Esophagus muscularis mucosa (tissue), 4 donors: ENCODE measurements at places on chromosomes 7 and 10. TPM values are rescaled to one million over a fixed set of nuclear protein-coding genes. Genes with fewer than 3 reads are reported as not detected.

DNA sequence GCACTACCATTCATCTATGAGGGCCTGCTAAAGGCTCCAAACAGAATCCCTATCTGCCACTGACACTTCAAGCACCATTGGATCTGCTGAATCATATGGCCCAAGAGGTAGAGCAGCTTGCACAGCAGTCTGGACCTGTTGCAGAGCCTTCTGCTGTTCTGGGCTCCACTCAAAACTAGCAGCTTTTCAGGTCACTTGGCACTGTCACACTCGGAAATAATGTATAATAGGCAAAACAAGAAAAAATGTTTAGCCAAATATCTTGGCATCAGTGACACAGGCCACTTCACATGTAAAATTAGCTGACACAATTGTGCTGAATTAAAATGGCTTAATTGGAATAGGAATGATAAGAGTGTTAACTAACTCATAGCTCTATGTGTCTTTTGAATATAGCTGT is 1182.9 kb upstream of the LRRTM3 start:
- H3K4me1 ChIP-seq: no peaks in the 10 kb centered on the region
- H3K4me3 ChIP-seq: no peak overlapping the region
- DNase-seq: no peak
- H3K27me3 ChIP-seq: no peaks in the 10 kb centered on the region
- no peaks in the 10 kb centered on the region for H3K36me3 ChIP-seq

DNA sequence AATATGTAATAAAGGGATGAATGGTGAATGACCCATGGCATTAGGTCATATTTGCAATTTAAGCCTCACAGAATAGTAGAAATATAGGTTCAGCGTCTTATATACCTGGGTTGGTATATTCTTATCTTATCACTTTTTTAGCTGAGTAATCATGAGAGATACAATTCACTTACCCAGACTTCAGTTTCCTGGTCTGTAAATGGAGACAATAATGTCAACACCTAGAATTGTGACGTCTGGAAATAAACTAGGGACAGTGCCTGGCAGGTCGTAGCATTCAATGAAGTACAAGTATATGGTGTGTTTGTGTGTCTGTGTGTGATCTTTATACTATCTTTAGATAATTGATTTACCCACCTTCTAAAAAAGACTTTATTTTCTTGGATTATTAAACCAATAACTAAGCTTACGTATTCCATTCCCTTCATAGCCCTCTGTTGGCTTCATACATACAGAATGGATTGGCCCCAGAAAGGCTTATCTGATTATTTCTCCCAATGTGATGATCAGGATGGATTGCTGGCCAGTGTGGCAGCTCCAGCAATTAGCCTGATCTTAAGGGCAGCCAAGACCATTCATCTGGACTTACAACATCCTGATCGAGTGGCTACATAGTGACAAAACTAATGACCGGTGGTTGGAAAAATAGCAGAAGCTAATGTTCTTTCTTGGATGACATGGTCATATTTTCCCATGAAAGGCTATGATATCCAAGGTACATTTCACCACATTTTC is 121.2 kb upstream of the NPVF start:
- H3K27ac ChIP-seq: no peak overlapping the region
- no peaks in the 10 kb centered on the region for H3K27me3 ChIP-seq
- DNase-seq: no peak
- H3K36me3 ChIP-seq: no peaks in the 10 kb centered on the region
- no peaks in the 10 kb centered on the region for H3K4me1 ChIP-seq

- H3K27me3 ChIP-seq: no peaks in the 10 kb centered on the region
- no peak overlapping the region for H3K27ac ChIP-seq
- H3K4me1 ChIP-seq: no peaks in the 10 kb centered on the region
- H3K4me3 ChIP-seq: no peak overlapping the region
- no peaks in the 10 kb centered on the region for H3K36me3 ChIP-seq
- DNase-seq: no peak
These were observed 14.7 kb downstream of the CDNF start for GRCh38 chr10:14822879-14823755.

GRCh38 chr10:47026301-47027107 is 115.3 kb downstream of the PTPN20 start:
- H3K27ac ChIP-seq: no peak overlapping the region
- no peak for DNase-seq
- peaks cover 17% of the 10 kb centered on the region for H3K4me1 ChIP-seq
- no peaks in the 10 kb centered on the region for H3K36me3 ChIP-seq

GRCh38 chr7:25429731-25430130 is 201.4 kb upstream of the NPVF start:
- H3K36me3 ChIP-seq: no peaks in the 10 kb centered on the region
- no peaks in the 10 kb centered on the region for H3K27me3 ChIP-seq
- no peaks in the 10 kb centered on the region for H3K4me1 ChIP-seq
- H3K27ac ChIP-seq: no peak overlapping the region
- DNase-seq: no peak

DNA sequence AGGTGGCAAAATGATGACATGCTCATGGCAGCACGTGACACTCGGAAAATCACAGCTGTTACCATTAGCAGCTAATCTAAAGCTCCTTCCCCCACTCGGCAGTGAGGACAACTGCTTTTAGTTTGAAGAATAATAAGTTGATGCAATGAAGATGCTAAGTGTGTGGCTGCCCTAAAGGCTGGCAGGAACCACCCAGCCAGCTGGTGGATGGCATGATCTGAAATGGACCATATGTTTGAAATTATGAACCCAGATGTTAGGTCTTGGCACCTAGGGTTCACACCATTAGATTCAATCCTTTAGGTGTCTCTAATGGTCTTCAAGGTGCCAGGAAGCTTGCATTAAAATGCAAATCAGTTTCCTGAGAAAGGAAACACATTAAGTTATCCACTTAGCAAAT is 230.1 kb downstream of the WDR11 start:
- no peaks in the 10 kb centered on the region for H3K27me3 ChIP-seq
- H3K4me3 ChIP-seq: no peak overlapping the region
- no peak for DNase-seq
- H3K27ac ChIP-seq: no peak overlapping the region

DNA sequence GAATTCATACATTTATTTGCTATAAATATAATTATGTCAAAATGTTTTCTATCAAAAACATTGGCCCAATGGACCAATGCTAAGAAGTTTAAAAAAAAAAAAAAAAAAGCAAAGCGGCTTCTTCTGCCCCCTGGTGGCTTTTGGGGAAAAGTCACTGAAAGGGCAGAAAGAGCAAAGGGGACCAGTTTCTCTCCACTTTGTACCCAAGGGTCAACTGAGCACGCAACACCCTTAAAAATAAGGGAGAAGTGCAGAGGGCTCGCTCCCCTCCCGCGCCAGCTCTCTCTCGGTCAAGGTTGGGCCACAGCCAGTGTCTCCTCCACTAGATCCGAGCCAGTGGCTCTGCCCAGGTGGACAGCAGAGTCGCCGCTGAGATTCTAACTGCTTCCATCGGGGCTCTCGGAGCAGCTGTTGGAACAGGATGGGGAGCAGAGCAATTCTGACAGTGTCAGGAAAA is 136.4 kb upstream of the FGFR2 start:
- H3K36me3 ChIP-seq: no peaks in the 10 kb centered on the region
- H3K4me3 ChIP-seq: no peak overlapping the region

- H3K36me3 ChIP-seq: peaks cover 15% of the 10 kb centered on the region
- no peak overlapping the region for H3K27ac ChIP-seq
- H3K4me1 ChIP-seq: peaks cover 3% of the 10 kb centered on the region
- no peaks in the 10 kb centered on the region for H3K27me3 ChIP-seq
- no peak for DNase-seq
These were observed 6.5 kb upstream of the OIT3 start for GRCh38 chr10:72887043-72887442.

- no peaks in the 10 kb centered on the region for H3K27me3 ChIP-seq
- H3K4me1 ChIP-seq: no peaks in the 10 kb centered on the region
- no peaks in the 10 kb centered on the region for H3K36me3 ChIP-seq
- no peak overlapping the region for H3K27ac ChIP-seq
- H3K4me3 ChIP-seq: no peak overlapping the region
These were observed 478.3 kb downstream of the TNS3 start for GRCh38 chr7:47103498-47104205.

DNA sequence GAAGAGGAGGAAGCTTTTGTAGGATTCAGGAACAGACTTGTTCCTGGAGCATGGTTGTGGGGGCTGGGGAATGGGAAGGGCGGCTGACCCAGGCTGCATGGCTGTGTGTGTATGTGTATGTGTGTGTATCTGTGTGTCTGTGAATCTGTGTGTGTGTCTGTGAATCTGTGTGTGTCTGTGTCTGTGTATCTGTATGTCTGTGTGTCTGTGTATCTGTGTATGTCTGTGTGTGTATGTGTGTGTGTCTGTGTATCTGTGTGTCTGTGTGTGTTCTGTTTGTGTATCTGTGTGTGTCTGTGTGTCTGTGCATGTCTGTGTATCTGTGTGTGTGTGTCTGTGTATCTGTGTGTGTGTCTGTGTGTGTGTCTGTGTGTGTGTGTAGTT is 6.6 kb upstream of the STX1A start:
- H3K4me3 ChIP-seq: no peak overlapping the region
- H3K27ac ChIP-seq: no peak overlapping the region
- peaks cover 6% of the 10 kb centered on the region for H3K4me1 ChIP-seq
- no peaks in the 10 kb centered on the region for H3K36me3 ChIP-seq
- DNase-seq: no peak

- no peak overlapping the region for H3K4me3 ChIP-seq
- no peaks in the 10 kb centered on the region for H3K27me3 ChIP-seq
- H3K4me1 ChIP-seq: peaks cover 6% of the 10 kb centered on the region
These were observed 2.2 kb upstream of the VSTM4 start for GRCh38 chr10:49117376-49118070.

DNA sequence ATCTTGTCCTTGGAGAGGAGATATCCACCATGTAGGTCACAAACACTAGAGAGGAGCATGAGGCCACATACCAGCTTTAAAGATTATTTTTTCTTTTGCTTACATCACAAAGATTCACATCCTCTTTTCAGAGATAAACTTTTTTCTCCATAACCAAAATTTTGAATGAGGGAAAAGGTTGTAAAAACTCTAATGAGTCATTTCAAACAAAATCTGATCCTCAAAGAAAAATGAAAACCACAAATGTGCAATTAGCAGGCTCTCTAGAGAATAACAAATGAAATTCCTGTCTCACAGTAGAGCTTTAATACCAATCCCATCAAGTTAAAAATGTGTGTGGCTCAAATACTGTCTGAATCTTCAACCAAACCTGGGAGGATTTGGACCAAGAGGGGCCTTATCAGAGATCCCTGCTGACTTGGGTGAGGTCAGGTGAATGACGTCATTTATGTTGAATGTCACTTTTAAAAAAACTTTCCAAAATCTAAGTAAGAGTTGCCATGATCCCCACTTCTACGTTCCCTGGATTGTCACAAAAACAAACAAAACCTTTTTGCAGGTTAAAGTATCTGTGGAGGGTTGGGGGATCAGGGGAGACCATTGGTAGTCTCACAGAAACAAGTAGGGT is 261.5 kb upstream of the NPSR1 start:
- H3K27ac ChIP-seq: no peak overlapping the region
- H3K4me1 ChIP-seq: no peaks in the 10 kb centered on the region

- H3K27me3 ChIP-seq: no peaks in the 10 kb centered on the region
- no peak overlapping the region for H3K4me3 ChIP-seq
- H3K36me3 ChIP-seq: no peaks in the 10 kb centered on the region
These were observed 11.1 kb downstream of the STEAP1B start for GRCh38 chr7:22488643-22489462.

GRCh38 chr7:135713836-135714470 is 14.0 kb downstream of the SLC13A4 start:
- no peak for DNase-seq
- no peaks in the 10 kb centered on the region for H3K27me3 ChIP-seq
- no peak overlapping the region for H3K4me3 ChIP-seq
- H3K36me3 ChIP-seq: no peaks in the 10 kb centered on the region
- H3K4me1 ChIP-seq: no peaks in the 10 kb centered on the region
- H3K27ac ChIP-seq: no peak overlapping the region

- no peak overlapping the region for H3K27ac ChIP-seq
- no peak for DNase-seq
- no peak overlapping the region for H3K4me3 ChIP-seq
- peaks cover 100% of the 10 kb centered on the region for H3K27me3 ChIP-seq
- no peaks in the 10 kb centered on the region for H3K36me3 ChIP-seq
These were observed 12.9 kb upstream of the HOXA13 start for GRCh38 chr7:27212497-27213432.

GRCh38 chr10:95872158-95872711 is 35.5 kb upstream of the CC2D2B start:
- no peaks in the 10 kb centered on the region for H3K27me3 ChIP-seq
- no peak overlapping the region for H3K4me3 ChIP-seq
- H3K36me3 ChIP-seq: peaks cover 50% of the 10 kb centered on the region
- no peaks in the 10 kb centered on the region for H3K4me1 ChIP-seq
- DNase-seq: no peak

- H3K27me3 ChIP-seq: no peaks in the 10 kb centered on the region
- no peak overlapping the region for H3K27ac ChIP-seq
- H3K4me1 ChIP-seq: no peaks in the 10 kb centered on the region
These were observed 95.0 kb downstream of the WDFY4 start for GRCh38 chr10:48779546-48780152.

- no peak overlapping the region for H3K27ac ChIP-seq
- H3K27me3 ChIP-seq: no peaks in the 10 kb centered on the region
- H3K36me3 ChIP-seq: no peaks in the 10 kb centered on the region
These were observed 130.4 kb downstream of the MAD1L1 start for GRCh38 chr7:2102375-2102723.

GRCh38 chr7:31734456-31734855 is 47.4 kb downstream of the PPP1R17 start:
- H3K4me1 ChIP-seq: no peaks in the 10 kb centered on the region
- no peak overlapping the region for H3K4me3 ChIP-seq
- no peaks in the 10 kb centered on the region for H3K36me3 ChIP-seq
- H3K27ac ChIP-seq: no peak overlapping the region
- H3K27me3 ChIP-seq: no peaks in the 10 kb centered on the region
- no peak for DNase-seq

- no peaks in the 10 kb centered on the region for H3K36me3 ChIP-seq
- no peaks in the 10 kb centered on the region for H3K27me3 ChIP-seq
These were observed 42.9 kb downstream of the CCDC3 start for GRCh38 chr10:12958546-12959110.

- H3K36me3 ChIP-seq: peaks cover 7% of the 10 kb centered on the region
- no peak overlapping the region for H3K4me3 ChIP-seq
- H3K27me3 ChIP-seq: no peaks in the 10 kb centered on the region
- DNase-seq: no peak
These were observed 25.8 kb downstream of the TMEM120A start for GRCh38 chr7:75968561-75969001.

DNA sequence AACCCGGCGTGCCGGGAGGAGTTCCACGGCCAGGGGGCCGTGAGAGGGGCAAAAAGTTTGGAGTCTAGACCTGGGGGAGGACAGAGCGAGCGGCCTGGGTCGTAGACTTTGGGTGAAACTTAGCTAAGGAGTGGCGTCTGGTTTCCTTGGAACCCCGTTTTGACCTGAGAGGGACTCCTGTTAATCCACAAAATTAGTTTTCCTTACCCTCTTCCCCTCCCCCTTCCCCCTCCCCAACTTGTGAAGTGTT is 574 bp downstream of the MARCHF5 start:
- peak overlapping the region; percentile 98 for H3K27ac ChIP-seq
- peak overlapping the region; percentile 83 for H3K4me3 ChIP-seq
- H3K27me3 ChIP-seq: no peaks in the 10 kb centered on the region
- no peak for DNase-seq

Gene OR13A1
- total RNA-seq: not detected

Gene ATOH7
- total RNA-seq: not detected

Gene NEURL1
- 0.39 TPM for total RNA-seq

Gene CYP3A7
- total RNA-seq: not detected

Gene NEUROD6
- not detected for total RNA-seq

Gene HMX3
- total RNA-seq: not detected

Gene EFCAB10
- total RNA-seq: not detected

Gene DDC
- total RNA-seq: not detected

Gene ADCY1
- 2.1 TPM for total RNA-seq

Gene IFIT1
- total RNA-seq: 15.4 TPM

Gene TUBAL3
- total RNA-seq: 0.52 TPM

Gene ACSM6
- not detected for total RNA-seq
